ENCODE measurements at places on chromosomes 11 and 22.

DNA sequence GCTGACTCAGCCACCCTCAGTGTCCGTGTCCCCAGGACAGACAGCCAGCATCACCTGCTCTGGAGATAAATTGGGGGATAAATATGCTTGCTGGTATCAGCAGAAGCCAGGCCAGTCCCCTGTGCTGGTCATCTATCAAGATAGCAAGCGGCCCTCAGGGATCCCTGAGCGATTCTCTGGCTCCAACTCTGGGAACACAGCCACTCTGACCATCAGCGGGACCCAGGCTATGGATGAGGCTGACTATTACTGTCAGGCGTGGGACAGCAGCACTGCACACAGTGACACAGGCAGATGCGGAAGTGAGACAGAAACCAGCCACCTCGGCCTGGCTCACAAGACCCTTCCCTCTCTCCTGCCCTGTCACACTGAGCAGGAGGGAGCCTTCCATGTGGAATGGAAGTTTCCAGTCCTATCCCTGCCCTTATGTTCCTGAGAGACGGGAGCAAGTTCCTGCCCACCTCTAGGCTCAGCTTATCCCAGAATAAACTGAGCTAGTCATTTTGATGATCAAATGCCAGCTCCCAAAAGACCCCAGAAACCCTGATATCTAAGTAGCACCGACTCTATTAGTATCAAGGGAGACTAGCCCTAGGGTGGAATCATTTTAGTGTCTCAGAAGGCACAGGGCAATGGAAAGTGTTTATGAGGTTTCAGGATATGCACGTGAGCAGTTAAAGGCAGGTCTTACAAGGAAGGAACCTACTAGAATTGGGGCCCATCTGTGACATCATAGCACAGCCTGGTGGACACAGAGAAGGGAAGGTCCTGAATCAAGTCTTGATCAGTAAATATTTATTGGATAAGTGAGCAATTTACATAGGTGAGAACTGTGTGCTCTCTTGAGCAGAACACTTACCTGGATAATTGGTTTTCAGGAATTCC, 6.3 kb upstream of the IGLL5 start:
- no peak for DNase-seq

- no peak for DNase-seq
Measured at GRCh38 chr11:70307176-70307575, 36.7 kb downstream of the PPFIA1 start.

- DNase-seq: no peak
Measured at GRCh38 chr22:43539572-43540528, 128.0 kb downstream of the MPPED1 start.

DNA sequence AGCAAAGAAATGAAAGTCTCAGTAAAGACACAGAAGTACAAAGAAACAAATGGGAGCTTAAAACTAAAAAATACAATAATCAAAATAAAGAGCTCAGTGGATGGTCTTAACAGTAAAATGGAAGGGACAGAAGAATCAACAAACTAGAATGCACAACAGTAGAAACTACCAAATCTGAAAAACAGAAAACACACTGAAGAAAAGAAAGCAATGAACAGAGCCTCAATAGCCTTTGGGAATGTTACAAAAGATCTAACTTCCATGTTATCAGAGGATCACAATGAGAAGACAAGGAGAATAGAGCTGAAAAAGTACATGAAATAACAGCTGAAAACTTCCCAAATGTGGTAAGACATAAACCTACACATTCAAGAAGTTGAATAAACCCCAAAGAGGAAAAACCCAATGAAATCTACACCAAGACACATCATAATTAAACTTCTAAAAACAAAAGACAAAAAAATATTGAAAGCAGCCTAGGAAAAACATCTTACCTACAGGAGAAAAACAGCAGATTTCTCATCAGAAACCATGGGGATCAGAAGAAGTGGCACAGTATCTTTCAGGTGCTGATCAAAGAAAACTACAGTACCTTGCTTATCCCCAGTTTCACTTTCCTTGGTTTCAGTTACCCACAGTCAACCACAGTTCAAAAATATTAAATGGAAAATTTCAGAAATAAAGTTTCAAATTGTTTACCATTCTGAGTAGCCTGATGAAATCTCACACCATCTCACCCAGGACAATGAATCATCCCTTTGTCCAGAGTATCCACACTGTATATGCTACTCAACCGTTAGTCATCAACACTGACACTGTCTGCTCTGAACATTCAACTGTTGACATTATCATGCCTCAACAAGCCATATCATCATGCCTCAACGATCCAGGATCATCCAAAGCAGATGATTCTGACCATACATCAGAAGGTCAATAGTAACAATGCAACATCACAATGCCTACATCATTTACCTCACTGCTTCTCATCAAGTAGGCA, 22.2 kb downstream of the RRAS2 start:
- no peak for DNase-seq

- no peak for DNase-seq
Measured at GRCh38 chr11:48103621-48104567, 112.7 kb upstream of the OR4B1 start.

DNA sequence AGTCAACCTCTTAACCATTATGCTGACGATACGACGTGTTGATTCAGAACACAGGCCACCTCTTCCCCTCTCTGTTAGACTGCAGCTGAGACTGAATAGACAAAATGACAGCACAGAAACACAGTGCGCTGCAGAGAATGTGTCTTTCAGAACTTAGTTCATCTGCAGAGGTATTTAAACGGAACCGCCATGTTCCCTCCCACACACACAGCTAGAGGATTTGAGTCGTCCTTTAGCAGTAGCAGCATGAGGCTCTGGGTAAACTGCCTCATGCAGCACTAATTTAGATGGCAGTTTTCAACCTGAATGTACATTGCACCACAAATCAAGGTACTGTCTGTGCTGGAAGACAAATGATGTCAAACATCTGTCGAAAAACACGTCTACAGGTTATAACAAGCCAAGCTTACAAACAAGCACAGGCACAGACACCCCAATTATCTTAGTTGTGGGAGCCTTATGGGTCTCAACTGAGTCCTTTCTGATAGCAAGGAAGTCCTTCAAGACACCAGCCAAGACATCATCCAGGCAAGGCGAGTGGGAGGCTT, 76.6 kb upstream of the LRRC4C start:
- DNase-seq: no peak

GRCh38 chr11:75516886-75517285, 8.9 kb downstream of the GDPD5 start:
- no peak for DNase-seq

GRCh38 chr22:48500471-48501230, 1327.0 kb downstream of the BRD1 start:
- DNase-seq: no peak

- DNase-seq: no peak
Measured at GRCh38 chr11:131463649-131464425, 93.4 kb downstream of the NTM start.

GRCh38 chr11:1674173-1675131, 22.5 kb upstream of the KRTAP5-6 start:
- DNase-seq: no peak

GRCh38 chr22:42608136-42608822, 6.4 kb downstream of the POLDIP3 start:
- DNase-seq: no peak

GRCh38 chr11:13119361-13119760, 110.2 kb downstream of the RASSF10 start:
- no peak for DNase-seq

DNA sequence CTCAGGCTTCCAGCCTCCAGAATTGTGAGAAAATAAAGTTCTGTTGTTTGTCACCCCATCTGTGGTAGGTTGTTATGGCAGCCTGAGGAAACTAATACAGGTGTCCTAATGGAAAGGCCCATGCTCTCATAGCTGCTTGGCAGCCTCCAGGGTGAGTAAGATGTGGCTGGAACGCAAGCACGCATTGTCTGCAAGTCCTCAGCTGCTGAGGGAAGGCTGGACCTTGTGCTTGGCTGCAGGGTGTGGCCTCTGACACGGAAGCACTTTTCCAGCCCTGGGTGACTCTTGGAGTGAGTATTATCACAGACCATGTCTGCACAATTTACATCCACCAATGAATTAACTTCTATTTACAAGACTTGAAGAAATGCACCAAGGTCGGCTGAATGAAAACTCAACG, 44.4 kb upstream of the BARX2 start:
- no peak for DNase-seq

DNA sequence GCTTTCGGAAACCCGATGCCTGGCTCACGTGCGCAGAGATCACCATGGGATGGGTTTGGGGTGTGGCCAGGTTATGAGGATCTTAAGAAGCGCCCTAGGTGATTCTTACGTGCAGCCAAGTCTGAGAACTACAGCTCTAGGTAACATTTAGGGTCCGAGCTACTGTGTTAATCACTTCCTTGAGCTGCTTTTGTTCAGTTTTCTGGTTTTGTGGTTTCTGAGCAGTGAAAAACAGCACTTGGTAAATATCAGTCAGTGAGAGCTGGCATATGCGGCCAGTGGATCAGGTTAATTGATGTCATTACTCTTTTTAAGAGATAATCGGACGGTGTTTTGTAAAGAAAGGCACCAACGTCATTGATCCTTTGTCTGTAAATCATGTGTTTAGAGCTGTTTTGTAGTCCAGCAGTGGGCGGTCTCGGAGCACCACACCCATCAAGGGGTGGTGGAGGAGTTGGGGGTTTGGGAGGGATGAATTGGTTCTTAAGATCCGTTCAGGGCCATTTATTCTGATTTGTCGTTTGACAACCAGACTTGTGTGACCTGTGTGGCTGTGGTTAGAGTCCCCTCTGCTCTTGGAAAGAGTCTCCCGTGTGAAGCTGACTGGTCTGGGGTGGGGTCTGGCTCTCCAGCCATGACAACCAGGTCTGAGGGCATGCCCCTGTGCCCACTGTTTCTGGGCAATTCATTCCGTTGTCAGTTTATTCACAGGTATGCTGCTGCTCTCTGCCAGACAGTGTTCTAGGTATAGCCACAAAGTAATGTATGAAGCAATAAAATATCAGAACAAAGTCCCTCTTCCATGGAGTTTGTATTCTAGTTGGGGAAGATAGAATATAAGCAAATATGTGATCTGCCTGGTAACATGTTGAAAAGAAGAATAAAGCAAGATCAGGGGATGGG, 61.9 kb upstream of the SORL1-AS1 start:
- DNase-seq: no peak

GRCh38 chr11:26950260-26950719, 43.6 kb upstream of the FIBIN start:
- no peak for DNase-seq

DNA sequence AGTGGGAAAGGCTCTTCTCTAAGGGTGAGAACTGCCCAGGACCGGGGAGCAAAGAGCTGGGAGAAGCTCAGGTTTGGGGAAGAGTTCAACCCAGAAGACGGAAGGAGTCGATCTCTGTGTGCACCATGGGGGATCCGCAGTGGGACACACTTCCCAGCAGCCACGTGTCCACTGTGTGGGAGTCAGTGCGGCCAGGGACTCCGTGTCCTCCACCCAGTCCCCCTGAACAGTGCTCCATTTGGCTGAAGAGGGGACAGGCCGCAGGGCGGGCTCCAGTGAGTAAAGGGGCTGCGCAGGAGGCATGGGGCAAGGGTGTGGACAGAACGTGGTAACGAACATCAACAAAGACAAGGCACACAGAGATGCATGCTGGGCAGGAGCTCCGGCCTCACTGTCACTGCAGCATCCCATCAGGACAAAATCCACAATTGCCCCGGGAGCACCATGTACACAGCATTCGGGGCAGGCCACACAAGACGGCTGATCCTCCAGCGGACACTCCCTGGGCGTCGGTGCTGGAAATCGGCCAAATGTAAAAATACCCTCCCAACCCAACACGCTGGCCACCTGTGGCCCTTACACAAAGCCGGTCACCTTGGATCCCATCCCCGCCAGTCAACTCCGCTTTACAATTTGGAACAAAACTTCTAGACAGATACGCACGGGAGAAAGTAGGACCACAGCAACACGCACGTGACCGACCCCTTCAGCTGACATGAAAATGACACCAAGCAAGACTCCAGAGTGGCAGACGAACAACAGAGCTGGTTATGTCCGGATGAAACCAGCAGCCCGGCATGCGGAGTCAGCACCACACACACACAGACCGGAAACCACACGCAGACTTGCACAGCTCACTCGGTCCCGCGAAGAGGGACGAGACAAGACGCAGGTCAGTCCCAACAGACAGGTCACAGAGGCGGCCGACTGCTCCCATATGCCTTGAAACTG, 366.8 kb downstream of the SHANK2 start:
- DNase-seq: no peak

- no peak for DNase-seq
Measured at GRCh38 chr11:128737704-128738103, 43.8 kb downstream of the FLI1 start.

All from stimulated activated CD8-positive, alpha-beta memory T cell treated with anti-CD3 and anti-CD28 coated beads, Interleukin-15, amount 100 ng/mL, for 48 hours (primary cell).